ENCODE measurements at places on chromosomes 4 and X. TPM values are rescaled to one million over a fixed set of nuclear protein-coding genes. Genes with fewer than 3 reads are reported as not detected.

CLDN2 gene
- not detected for total RNA-seq

FRMD7 gene
- not detected for total RNA-seq

TBCK gene
- 45.1 TPM for total RNA-seq

EREG gene
- not detected for total RNA-seq

GJB1 gene
- not detected for total RNA-seq

NOCT gene
- 28.2 TPM for total RNA-seq

DUX4 gene
- total RNA-seq = not detected

CYLC1 gene
- not detected for total RNA-seq

ATP2B3 gene
- total RNA-seq = not detected

RBBP7 gene
- total RNA-seq = 179 TPM

SORCS2 gene
- not detected for total RNA-seq

HTATSF1 gene
- 26.6 TPM for total RNA-seq

NAA11 gene
- not detected for total RNA-seq

NSG1 gene
- 30.6 TPM for total RNA-seq

ETNPPL gene
- total RNA-seq = 0.27 TPM

GPM6B gene
- total RNA-seq = 1.3 TPM

RNF128 gene
- total RNA-seq = not detected

SPANXN4 gene
- total RNA-seq = not detected

EGF gene
- not detected for total RNA-seq

CT45A2 gene
- not detected for total RNA-seq

MRFAP1L1 gene
- 52.9 TPM for total RNA-seq

SOX3 gene
- total RNA-seq = not detected

PDZD4 gene
- total RNA-seq = under 0.01 TPM

LDB2 gene
- total RNA-seq = 117 TPM

TREX2 gene
- 1.2 TPM for total RNA-seq

VCX gene
- total RNA-seq = not detected

Measured in thoracic aorta endothelial cell (primary cell).